ENCODE measurements at places on chromosomes 2 and 18.

DNA sequence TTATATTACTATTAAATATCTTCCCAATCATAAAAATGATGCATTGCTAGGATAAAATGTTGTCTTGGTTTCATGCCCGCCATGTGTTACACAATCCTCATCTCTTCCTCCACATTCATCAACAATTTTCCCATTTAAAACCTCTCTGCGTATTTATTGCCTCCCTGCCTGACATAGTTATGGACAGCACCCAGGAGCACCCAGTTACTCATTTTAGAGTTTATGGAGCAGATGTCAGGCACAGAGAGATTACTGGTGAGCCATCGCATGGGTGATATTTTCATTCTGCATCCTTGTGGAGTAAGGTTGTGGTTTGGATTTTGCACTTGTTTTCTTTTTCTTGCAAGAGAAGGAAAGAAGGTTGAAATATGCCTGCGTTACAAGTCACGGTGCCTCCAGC, 116.7 kb upstream of the NPAS2 start:
- DNase-seq, result no peak

- no peak for DNase-seq
Observed at GRCh38 chr2:27929916-27930486, 39.5 kb downstream of the BABAM2 start.

DNA sequence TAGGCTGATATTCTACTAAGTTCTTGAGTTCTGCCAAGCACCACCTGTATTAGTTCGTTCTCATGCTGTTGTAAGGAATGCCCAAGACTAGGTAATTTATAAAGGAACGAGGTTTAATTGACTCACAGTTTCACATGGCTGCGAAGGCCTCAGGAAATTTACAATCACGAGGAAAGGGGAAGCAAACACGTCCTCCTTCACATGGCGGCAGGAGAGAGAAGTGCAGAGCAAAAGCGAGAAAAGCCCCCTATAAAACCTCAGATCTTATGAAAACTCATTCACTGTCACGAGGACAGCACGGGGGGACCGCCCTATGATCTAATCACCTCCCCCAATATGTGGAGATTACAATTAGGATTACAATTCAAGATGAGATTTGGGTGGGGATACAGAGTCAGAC, 47.7 kb upstream of the YWHAQ start:
- DNase-seq, result no peak

DNA sequence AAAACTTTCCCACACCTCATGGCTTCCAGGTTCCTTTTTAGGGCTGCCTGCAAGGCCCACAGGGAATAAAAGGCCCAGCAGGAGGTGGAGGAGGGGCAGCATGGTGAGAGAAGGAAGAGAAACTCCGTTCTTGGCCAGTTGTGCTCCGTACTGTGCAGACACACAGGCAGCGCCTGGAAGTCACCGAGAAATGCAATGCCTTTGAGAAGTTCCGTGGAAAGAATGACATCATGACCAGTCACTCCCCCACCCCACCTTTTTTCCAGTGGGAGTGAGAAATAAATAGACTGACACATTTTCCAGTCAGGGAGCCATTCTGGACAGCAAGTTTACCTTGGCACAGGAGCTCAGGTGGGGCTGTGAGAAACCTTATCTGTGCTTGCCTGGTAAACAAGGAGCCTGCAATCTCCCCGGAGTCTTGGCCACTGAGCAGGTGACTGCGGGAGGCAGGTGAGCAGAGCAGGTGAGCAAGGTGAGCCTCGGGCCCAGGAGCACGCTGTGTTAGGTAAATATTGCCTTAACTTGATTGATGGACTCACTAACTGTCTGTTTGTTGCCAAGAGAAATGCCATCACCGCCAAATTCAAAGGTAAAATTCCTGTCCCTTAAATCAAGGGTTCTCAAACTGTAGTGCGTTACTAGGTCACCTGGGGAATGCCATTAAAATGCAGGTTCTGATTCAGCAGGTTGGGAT, 13.5 kb upstream of the LBH start:
- DNase-seq, result no peak
